SK-MEL-5 (cell line): ENCODE measurements at places on chromosomes 1 and 21. TPM values are rescaled to one million over a fixed set of nuclear protein-coding genes. Genes with fewer than 3 reads are reported as not detected.

The CD1C gene
- total RNA-seq: not detected in 2 replicates

The AUNIP gene
- 6.6 and 7.0 TPM in 2 replicates for total RNA-seq

The IL10 gene
- not detected in 2 replicates for total RNA-seq

DNA sequence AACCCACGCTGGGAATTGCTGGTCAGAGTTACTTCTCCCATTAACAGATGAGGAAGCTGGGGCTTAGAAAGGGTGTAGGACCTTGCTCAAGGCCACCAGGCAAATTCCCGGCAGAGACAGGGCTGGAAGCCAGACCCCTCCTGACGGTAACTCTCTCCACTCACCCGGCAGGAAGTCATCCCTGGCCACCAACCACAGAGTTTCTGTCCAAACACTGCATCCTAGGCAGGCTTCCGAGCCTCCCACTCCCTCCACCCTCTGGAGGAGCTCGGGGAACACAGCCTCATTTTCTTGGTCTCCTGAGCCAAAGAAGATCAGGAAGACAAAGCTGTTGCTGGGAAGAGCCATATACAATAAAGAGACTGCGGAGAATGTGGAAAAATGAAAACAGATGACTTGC lies 25.0 kb upstream of the ZNF436 start:
- no peak for DNase-seq

GRCh38 chr1:19436716-19437476 lies 48.4 kb downstream of the CAPZB start:
- DNase-seq: no peak

- no peak for DNase-seq
These were observed 9.1 kb upstream of the C1orf159 start for GRCh38 chr1:1124786-1125642.

- DNase-seq: no peak
These were observed 44.3 kb upstream of the WNT2B start for GRCh38 chr1:112464501-112464900.

- no peak for DNase-seq
These were observed 321.7 kb downstream of the HHAT start for GRCh38 chr1:210650403-210650802.

- DNase-seq: no peak
These were observed 121.3 kb upstream of the JUN start for GRCh38 chr1:58905126-58905490.

DNA sequence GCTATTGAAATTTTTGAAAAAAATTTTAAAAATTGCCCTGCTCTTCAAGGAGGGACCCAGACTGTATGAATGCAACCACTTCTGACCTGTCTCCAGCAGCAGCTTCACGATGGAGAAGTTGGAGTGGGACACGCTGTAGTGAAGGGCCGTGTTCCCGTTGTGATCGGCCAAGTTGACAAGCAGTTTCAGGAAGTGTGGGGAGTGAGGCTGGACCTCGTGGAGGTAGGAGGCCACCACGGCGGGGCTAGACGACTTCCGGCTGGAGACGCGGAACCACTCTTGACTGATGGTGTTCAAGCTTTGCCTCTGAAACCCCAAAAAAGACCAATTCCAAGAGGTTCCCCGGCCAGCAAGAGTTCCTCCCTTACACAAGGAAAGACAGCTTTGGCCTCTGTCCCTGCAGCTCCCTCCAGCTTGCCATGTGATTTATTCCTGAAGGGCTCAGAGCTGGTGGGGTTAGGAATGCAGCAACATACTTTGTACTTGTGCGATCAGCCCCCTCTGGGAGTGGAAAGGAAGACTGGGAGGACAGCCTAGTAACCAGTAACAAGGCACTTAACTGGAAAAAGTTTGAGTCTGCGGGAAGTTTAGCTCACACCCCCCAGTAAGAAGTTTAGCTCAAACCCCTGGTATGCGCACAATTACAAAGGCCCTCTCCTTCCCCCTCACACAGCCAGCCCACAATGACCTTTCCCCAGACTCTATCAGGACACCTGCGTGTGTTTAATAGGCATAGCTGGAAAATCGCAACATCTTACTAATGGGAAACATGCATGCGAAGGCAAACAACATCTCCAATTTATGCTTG lies 56.0 kb downstream of the KANK4 start:
- DNase-seq: no peak

GRCh38 chr1:112507921-112508277 lies 866 bp upstream of the WNT2B start:
- DNase-seq: no peak

GRCh38 chr1:67847466-67847865 lies 14.2 kb upstream of the GNG12 start:
- peak; percentile 94 for DNase-seq

GRCh38 chr1:12001996-12002493 lies 17.3 kb upstream of the MIIP start:
- DNase-seq: no peak

DNA sequence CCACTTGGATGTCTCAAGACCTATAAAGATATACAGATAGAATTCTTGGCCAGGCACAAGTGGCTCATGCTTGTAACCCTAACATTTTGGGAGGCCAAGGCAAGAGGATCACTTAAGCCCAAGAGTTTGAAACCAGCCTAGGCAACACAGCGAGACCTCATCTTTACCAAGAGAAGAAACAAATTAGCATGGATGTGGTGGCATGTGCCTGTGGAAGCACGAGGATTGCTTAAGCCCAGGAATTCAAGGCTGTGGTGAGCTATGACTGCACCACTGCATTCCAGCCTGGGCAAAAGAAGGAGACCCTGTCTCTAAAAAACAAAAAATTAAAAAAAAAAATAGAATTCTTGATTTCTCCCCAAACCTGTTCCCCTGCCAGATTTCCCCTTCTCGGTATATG lies 8.3 kb downstream of the ASAP3 start:
- DNase-seq: no peak
